Right cardiac atrium (tissue), 5 donors: ENCODE measurements at places on chromosomes 4 and X. TPM values are rescaled to one million over a fixed set of nuclear protein-coding genes. Genes with fewer than 3 reads are reported as not detected.

DNA sequence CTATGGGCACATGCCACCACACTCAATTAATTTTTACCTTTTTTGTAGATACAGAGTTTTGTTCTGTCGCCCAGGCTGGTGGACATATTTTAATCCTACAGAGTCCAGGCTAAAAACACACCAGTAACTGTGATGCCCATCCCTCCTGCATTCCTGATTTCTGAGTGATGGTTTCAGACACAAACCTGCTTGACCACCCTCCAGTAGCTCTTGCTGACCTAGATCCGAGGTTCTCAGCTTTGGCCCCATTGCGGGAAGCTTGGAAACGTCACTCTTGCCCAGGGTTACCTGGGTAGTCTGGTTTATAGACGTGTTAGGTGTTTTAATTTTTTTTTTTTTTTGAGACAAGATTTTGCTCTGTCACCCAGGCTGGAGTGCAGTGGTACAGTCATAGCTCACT is 7.5 kb downstream of the CD99 start:
- no peak for DNase-seq

- no peak for DNase-seq
Observed at GRCh38 chr4:2071912-2072867, 13.1 kb downstream of the NAT8L start.

GRCh38 chr4:98383431-98384106 is 122.4 kb downstream of the RAP1GDS1 start:
- DNase-seq, result no peak

DNA sequence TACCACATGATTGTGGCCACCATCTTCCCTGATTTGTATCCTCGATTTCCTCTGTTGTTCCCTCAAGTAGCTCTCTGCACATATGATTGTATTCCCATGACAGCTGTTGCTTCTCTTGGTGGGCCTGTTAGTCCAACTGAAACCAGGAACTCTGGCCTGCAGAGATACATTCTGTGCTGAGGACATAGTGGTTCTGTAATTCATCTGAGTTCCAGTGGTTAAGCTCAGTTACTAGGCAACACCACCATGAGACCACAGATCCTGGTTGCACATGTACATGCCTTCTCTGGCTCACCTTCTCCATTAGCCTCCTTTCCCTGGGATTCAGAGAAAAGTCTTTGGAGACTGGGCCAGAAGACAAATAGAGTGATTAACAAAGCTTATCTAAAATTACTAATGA is 172.1 kb upstream of the SLC7A11 start:
- no peak for DNase-seq

- no peak for DNase-seq
Observed at GRCh38 chrX:94830717-94831116, 1156.7 kb downstream of the FAM133A start.

DNA sequence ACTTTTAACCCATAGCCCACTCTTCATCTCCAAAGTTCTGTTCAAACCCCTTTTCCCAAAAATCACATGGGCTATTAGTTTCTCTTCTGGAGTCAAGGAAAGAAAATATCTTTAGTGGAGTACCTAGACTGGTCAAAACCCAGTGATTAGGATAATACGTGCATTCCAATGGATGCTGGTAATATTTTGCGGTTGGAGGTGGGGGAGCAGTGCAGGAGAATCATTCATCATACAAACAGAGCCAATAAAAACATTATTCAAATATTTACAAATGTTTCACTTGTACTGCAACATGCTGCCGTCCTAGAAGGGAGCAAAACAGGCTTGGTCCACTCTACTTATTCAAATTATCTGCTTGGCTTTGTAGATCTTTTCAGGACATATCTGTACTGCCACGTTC is 57.2 kb upstream of the RAB9B start:
- DNase-seq, result no peak

- no peak for DNase-seq
Observed at GRCh38 chrX:13432414-13433297, 112.8 kb upstream of the ATXN3L start.

DNA sequence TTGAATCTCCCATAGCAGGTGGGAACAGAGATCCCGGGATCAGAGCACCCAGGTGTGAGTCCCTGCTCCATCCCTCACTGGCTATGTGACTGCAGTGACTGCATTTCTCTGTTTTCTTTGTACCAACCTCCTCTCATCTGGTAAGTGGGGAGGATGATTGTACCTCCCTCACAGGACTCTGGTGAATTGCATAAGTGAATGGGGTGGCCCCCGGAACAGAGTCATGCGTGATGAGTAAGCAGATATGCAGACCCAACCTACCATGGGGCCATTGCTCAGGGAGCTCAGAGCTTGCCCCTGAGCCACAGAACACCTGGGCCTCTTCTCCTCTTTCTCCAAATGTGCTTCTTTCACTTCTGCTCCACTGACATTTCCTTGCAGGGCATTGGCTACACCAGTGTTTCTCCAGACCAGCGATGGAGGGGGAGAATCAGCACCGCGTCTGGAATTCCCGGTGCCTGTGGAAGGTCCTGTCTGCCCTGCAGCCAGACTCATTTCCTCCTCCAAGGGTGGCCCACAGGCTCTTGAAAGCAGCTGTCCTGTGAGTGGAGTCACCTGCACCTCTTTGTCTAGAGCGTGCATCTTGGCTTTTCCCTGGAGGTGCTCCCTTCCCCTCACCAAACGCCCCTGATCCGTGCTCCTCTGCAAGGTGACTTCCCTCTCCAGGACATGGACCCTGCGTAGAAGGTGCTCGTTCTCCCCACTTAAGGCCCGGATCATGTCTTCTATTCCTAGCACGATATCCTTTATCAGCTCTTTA is 30.0 kb downstream of the C4orf50 start:
- no peak for DNase-seq

Gene TMPRSS11A
- total RNA-seq, result not detected

Gene MEPE
- not detected for total RNA-seq

Gene SUPT20HL1
- not detected for total RNA-seq

Gene SPANXN4
- total RNA-seq, result not detected
